Peyer's patch (tissue), 4 donors: ENCODE measurements at places on chromosomes 6 and 20. TPM values are rescaled to one million over a fixed set of nuclear protein-coding genes. Genes with fewer than 3 reads are reported as not detected.

DNA sequence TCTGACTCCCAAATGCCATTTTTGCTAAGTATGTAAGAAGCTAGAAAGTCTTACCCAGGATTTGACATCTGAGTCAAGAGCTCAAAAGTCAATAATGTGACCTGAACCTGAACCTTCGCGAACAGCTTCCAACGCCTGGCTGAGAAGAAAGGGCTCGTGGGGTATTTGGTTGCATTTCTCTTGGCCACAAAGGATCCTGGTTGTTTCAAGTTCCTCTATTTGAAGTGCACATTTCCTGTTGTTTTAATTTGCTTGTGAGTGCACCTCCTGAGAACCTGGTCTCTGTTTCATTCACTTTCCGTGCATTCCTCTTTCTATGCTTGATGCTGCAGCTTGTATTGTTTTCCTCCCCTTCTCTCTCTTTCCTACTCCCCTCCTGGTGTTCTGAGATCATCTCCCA lies 212.5 kb downstream of the FOXA2 start:
- DNase-seq, result peak; percentile 50

DNA sequence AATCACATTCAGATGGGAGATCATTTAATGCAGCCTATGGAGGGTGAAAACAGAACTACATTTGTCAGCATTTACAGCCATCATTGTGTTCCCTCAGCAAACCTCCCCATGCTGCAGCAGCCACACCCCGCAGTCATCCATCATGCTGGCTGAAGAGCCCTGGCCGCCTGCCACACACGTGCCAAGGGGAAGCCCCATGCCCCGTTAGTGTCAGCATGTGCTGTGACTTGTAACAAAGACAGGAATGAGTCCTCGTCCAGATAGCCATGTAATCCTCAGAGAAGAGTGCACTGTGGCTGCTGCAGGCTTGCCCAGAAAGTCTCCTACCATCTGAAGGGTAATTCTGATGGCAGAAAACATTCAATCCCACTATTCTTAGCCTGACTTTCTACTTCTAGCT lies 1097.8 kb downstream of the KIF16B start:
- peak; percentile 53 for DNase-seq

Gene MYCT1
- total RNA-seq, result 5.0 TPM

Gene HNF4A
- total RNA-seq, result 274 TPM

- peak; percentile 92 for DNase-seq
These were observed at the start of the genes KCTD20 and PXT1 for GRCh38 chr6:36442671-36443470. KCTD20 (plus strand) TSS chr6:36443000; CDS start chr6:36470098, 27,098 bp downstream. PXT1 (minus strand) TSS chr6:36442854; CDS start chr6:36426082, 16,772 bp downstream.

Gene EYS
- 0.13 TPM for total RNA-seq

Gene EEF1A2
- 0.67 TPM for total RNA-seq

Gene HCK
- total RNA-seq, result 10.9 TPM

Gene NFKBIL1
- total RNA-seq, result 26.3 TPM

DNA sequence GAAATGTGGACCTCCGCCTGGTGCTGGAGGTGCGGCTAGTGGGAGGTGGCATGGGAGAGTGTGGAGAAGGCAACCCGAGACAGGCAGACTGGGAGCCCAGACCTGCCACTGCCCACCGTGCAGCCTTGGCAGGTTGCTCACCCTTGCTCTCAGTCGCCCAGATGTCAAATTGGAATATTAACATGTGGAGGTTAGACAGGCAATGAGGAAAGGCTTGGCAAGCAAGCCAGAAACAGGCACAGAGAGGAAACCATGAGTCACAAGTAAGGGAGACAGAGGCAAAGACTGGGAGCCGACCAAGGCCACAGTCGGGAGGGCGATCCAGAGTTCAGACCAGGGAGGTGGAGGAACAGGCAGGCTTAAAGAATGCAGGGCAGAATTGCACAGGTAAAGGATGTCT lies 178.2 kb downstream of the FOXC1 start:
- no peak for DNase-seq

- DNase-seq, result no peak
These were observed 6.1 kb downstream of the PDRG1 start for GRCh38 chr20:31945785-31946184.

GRCh38 chr20:63382551-63383300 lies 21.6 kb upstream of the CHRNA4 start:
- DNase-seq, result no peak

Gene NKX2-2
- 1.7 TPM for total RNA-seq

Gene E2F1
- total RNA-seq, result 3.8 TPM

Gene TFAP2C
- not detected for total RNA-seq

DNA sequence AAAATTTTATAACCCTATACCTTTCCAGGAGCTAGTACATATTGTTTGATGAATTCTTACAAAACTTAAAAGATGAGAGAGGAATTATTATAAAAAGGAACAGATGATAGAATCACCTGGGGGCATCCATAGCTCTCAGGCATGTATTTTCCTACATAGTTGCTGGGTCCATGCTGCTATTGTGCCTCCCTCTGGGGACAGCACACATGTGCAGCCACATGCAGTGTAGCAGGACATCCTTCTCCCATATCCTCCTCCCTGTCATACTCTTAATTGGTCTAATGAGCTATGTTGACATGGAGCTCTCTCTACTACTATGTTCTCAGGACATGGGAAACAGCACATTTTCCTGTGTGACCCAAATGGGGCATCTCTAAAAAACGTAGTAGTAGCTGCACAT lies 898.2 kb upstream of the MAP3K7 start:
- DNase-seq, result no peak

DNA sequence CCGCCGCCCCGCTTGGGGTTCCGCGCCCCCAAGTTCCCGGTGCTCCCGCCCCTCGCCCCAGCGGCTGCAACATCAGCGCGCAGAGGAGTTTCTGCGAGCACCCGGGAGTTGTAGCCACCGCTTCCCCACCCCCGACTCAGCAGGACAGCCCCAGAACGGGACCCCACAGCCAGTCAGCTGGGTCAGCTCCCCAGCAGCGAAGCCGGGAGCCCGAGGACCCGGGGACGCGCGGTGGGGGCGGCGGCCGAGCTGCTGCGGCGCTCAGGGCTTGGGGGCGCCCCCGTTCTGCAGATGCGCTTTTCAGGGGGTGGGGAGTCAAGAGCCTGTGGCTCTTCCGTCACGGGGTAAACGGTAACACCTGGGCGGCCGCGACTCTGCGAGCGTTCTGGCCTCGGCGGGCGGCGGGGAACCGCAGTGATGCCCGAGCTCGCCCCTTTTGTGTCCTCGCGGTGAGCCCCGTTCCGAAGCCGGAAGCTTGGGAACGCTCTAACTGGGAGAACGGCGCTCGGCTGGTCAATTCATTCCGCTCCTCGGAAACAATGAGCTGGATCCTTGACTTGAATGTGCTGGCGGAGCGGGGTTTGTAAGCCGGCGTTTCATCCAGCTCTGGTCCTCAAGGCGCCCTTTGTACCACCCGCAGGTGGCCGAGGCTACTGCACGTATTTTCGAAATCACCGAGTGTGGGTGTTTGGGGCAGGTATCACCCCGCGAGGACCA lies 774 bp downstream of the PLEKHG1 start:
- peak; percentile 92 for DNase-seq

GRCh38 chr6:20112241-20112640 lies 100.0 kb downstream of the MBOAT1 start:
- no peak for DNase-seq

Gene COL9A3
- total RNA-seq, result 3.3 TPM

- no peak for DNase-seq
These were observed 714.5 kb upstream of the EYS start for GRCh38 chr6:66421570-66421969.

Gene CCDC170
- total RNA-seq, result 1.5 TPM

DNA sequence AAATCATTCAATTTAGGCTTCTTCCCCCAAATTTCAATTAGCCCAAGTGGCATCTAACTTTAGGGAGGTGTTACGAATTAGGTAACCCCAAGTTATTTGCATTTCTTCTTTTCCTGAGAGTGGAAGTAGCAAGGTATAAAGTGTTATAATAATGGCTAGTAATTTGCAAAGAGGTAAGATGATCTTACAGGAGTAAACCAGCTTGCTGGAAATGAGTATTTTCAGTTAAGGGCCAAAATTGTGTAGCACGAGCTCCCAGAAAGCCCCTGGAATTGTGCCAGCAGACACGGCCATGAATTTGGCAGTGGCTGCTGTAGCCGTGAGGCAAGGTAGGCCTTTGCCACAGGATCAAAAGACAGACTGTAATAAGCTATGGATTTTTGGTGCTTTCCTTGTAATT lies 38.0 kb downstream of the CITED2 start:
- no peak for DNase-seq

GRCh38 chr6:45983062-45983461 lies 32.6 kb downstream of the CLIC5 start:
- peak; percentile 57 for DNase-seq
